ENCODE measurements at places on chromosomes 1 and 21.

DNA sequence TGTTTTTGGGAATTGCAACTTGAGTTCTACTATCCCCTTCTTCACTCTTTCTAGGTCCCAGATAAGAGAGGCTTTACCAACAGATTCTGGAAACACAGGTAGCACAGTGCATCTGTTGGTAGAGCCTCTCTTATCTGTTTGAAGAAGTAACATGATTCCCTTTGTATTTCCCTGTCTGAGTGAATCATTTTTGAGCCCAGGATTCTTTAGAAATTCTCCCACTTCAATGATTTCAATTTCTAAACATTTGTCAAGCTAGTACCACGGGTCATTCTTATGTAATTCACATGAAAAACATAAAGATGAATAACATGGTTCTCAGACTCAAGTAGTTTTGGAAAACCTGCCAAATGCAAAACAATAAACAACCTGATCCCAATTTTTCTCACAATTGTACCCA lies 72.0 kb upstream of the DUSP10 start:
- DNase-seq = no peak

GRCh38 chr1:17309426-17310067 lies 1.6 kb downstream of the PADI4 start:
- DNase-seq = no peak

GRCh38 chr1:169585181-169585580 lies 1.1 kb downstream of the F5 start:
- no peak for DNase-seq

DNA sequence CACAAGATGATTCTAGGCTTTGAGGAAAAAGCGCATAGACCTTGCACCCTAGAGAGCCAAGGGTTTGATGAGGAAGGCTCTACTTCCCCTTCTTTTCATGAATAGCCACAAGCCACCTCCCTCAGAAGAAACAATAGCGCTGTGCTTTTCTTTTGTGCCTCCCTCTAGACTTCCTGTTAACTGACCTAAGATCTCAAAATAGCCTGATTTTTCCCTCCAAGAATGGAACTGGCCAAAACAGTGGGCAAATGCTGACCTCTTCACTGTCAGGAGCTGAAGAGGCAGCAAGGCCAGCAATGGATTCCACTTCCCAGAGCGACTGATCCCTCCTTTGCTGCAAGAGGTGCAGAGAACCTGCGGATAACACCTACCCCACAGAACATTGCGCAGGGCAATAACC lies 362.8 kb downstream of the KCNH1 start:
- DNase-seq = no peak

- no peak for DNase-seq
Observed at GRCh38 chr1:172843444-172843843, 184.5 kb downstream of the FASLG start.

DNA sequence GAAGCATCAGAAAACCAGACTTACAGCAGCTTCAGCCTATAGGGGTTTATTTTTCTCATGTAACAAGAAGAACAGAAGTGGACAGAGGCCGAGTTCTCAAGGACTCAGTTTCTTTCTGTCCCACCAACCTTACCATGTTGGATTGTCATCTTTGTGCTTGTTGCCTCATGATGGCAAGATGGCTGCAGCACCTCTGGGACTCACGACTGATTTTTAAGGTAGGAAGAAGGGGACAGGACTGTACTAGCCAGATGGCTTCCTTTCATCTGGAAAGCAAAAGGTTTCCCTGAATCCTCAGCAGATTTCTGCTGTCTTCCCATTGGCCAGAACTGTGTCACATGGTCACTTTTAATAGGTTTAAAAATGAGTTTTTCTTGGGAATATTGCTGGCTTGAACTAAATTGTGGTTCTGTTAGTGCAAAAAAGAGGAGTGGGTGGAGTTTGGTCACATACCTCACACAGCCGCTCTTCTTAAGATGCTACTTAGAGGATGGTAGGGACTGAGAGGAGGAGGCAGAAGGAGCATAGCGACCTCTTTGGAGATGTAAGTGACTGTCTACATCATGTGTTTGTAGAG lies 48.1 kb upstream of the ENAH start:
- DNase-seq = no peak

DNA sequence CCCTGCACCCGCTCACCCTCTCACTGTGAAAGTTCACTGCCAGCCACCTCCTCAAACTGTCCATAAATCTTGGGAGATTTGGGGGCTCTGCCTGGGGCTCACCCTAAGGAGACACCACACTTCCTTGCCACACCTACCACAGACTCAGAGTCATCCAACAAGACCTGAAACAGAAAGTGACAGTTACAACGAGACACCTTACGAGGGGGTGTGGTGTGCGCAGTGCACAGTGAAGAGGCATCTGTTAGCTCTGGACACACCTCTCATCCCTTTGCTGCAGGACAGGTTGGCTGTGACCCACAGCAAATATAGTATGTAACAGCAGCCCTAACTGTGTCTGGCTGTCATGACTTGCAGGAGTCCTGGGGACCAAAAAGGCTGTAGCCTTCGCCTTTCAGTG lies 190.2 kb downstream of the NR5A2 start:
- DNase-seq = no peak

- no peak for DNase-seq
Observed at GRCh38 chr21:42671778-42672593, 18.6 kb downstream of the PDE9A start.

DNA sequence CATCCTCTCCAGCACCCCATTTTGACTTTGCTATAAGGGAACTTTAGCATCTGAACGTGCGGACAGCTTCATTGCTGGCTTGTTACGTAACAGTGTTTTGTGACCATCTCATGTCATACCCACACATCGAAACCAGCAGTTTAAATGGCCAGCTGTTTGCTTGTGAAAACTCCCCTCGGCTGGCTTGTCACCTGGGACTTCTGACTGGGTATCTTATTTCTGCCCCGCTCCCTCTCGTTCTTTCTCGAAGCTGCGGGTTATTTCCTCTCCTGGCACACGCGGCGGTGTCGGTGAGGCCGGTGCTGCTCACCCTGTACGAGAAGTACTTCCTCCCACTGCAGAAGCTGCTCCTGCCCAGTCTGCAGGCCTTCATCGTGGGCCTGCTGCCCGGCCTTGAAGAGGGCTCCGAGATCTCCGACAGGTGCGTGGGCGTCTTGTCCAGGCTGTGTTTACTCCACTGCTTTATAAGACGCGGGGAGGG lies 43.5 kb downstream of the DOP1B start:
- no peak for DNase-seq

- no peak for DNase-seq
Observed at GRCh38 chr1:102837551-102837950, 270.8 kb downstream of the COL11A1 start.

DNA sequence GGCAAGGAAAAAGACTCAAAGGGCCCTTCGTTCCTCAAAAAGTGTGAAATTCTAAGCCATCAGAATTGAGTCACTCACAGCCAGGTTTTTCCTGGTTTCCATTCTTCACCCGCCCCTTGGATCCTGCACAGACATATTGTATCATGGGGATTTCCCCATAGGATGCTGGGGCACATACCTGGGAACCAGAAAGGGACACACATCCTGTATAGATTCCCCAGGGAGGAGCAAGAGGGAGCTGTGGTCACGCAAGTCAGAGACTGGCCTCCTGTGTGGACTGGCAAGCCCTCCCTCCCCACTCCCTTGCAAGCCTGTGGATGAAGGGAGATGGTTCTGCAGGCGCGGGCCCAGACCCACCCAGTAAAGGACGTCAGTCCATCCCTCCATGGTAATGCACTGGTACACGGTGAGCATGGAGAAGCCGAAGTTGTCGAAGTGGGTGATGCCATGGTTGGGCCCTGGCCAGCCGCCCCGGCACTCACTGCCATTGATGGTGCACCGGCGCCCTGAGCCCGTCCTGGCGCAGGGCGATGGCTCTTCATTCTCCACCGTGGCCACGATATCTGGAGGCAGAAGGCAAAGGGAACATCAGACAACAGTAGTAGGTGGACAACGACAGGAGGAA lies 23.2 kb downstream of the CACNA1S start:
- DNase-seq = no peak

DNA sequence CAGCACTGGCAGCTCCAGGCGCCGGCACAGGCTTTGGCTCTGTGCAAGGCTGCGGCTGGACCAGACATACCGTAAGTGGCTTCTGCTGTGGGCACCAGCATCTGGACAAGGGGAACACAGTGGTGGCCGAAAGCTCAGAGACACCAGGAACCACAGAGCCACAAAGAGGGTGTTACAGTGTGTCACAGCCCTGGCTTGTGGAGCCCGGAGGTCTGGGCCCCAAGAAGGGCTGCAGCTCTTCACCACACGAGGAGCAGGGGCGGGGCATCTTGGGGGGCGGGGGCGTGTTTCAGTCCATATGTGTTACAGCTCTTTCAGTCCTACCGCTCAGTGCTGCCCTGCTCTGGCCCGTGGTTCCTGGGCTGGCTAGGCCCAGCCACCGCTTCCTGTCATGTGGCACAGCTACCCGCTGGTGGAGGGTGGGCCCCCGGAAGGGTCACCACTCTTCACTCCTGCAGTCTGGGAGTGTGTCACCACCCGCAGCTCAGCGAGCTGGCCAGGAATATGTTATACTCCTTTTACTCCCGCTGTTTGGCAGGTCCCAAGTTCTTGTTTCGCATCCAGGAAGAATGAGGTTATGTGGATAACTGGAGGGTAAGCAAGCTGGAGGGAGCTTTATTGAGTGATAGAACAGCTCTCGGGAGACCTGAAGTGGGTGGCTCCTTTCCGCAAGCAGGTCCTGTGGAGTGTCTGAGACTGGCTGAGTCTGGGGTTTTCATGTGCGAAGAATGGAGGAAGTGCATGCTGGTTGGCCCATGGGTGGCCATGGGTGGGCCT lies 3.3 kb upstream of the LSM10 start:
- no peak for DNase-seq

GRCh38 chr1:39917825-39918224 lies 16.1 kb upstream of the MYCL start:
- DNase-seq = no peak

- no peak for DNase-seq
Observed at GRCh38 chr1:43930168-43930948, 3.2 kb upstream of the ARTN start.

GRCh38 chr1:38336301-38336923 lies 289.8 kb upstream of the POU3F1 start:
- DNase-seq = no peak

DNA sequence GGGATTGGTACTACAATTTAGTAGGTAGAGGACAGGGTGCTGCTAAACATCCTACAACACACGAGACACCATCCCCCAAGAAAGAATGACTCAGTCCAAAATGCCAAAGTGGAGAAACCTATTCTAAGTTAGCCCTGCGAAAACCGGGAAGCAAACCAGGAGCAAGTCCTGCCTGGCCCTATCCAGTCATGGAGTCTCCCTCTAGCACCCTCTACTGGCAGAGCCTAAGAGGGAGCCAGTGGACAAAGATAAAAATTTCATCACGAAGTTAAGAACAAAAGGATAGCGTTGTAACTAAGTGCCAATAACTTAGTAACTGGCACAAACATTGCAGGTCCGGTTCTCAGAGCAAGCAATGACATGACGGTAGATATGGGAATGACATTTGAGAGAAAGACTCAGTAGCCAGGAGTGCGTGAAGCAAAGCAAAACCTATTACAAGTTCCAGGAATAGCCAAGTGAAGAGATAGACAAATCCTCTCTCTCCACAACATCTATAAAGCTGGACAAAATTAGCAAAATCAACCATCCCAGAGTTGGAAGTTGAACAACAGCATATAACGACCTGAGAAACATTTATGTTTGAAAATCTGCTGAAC lies 383.5 kb downstream of the OMA1 start:
- no peak for DNase-seq

DNA sequence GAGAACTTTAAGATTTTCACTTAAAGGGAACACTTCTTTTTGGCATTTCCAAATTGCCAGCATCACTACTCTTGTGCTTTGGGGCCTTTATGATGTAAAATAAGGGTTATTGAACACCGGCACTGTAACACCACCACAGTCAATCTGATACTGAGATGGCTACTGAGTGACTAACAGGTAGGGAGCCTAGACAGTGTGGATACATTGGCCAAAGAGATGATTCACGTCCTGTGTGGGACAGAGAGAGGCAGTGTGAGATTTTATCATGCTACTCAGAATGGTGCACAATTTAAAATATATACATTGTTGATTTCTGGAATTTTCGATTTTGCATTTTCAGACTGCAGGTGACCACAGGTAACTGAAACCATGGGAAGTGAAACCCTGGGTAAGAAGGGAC lies 261.6 kb downstream of the SPATA17 start:
- DNase-seq = no peak

- DNase-seq = no peak
Observed at GRCh38 chr1:198018529-198018928, 101.4 kb downstream of the LHX9 start.

- DNase-seq = no peak
Observed at GRCh38 chr1:234543442-234544086, 64.6 kb upstream of the TARBP1 start.
